ENCODE measurements at places on chromosomes 2 and 18. TPM values are rescaled to one million over a fixed set of nuclear protein-coding genes. Genes with fewer than 3 reads are reported as not detected.

Gene DSEL
- 0.03 TPM for total RNA-seq

Gene RBBP8
- 95.1 TPM for total RNA-seq

Gene CARF
- 3.6 TPM for total RNA-seq

Gene PAX3
- not detected for total RNA-seq

Gene GULP1
- not detected for total RNA-seq

Gene TMEFF2
- total RNA-seq: not detected

Gene PLCD4
- 0.62 TPM for total RNA-seq

DNA sequence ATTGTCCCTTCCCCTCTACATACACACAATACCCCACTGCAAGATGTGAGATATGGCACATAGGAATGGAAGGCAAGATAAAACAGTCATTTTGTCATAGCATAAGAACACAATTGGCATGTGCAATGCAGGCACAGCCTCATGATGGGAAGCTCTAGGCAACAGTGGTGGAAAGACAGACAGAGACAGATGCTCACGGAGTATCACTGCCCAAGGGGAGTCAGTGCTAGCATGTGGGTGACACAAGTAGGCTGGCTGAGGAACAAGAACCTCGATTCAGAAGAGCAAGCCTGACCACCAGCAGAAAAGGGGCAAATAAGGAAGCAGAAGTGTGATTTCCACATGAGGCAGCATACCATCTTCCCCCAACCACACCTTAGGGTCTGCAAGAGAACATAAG, 323.6 kb downstream of the PAX3 start:
- H3K27me3 ChIP-seq: no peaks in the 10 kb centered on the region
- no peak overlapping the region for H3K4me3 ChIP-seq
- DNase-seq: no peak
- H3K36me3 ChIP-seq: no peaks in the 10 kb centered on the region

GRCh38 chr2:217418544-217418943, 558.7 kb upstream of the TNP1 start:
- no peaks in the 10 kb centered on the region for H3K36me3 ChIP-seq
- no peak overlapping the region for H3K27ac ChIP-seq
- H3K4me1 ChIP-seq: no peaks in the 10 kb centered on the region
- no peak for DNase-seq
- no peaks in the 10 kb centered on the region for H3K27me3 ChIP-seq

GRCh38 chr18:4510711-4511110, 55.6 kb upstream of the DLGAP1 start:
- H3K36me3 ChIP-seq: no peaks in the 10 kb centered on the region
- no peak for DNase-seq
- H3K4me1 ChIP-seq: no peaks in the 10 kb centered on the region
- H3K27me3 ChIP-seq: no peaks in the 10 kb centered on the region
- no peak overlapping the region for H3K4me3 ChIP-seq

DNA sequence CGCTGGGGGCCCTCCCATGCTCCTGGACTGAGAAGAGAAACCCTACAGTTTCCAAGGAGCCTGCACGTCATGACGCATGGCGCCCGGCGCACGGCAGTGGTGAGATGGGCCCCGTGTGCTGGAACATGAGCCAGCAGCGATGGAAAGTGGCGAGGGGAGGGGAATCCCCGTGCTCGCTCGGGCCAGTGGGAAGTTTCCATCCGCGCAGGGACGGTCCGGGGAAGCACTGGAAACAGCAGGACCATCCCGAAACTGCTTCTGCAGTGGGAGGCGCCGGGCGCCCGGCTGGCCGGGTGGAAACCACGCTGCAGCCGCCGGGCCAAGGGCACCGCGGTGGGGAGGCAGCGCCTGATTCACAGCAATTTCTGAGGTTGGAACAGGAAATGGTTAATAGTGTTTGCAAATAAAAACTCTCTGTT, 4.9 kb upstream of the PDCD1 start:
- peaks cover 67% of the 10 kb centered on the region for H3K4me1 ChIP-seq
- H3K27ac ChIP-seq: peak overlapping the region; percentile 90
- H3K4me3 ChIP-seq: peak overlapping the region; percentile 50
- peaks cover 8% of the 10 kb centered on the region for H3K36me3 ChIP-seq
- H3K27me3 ChIP-seq: peaks cover 11% of the 10 kb centered on the region

DNA sequence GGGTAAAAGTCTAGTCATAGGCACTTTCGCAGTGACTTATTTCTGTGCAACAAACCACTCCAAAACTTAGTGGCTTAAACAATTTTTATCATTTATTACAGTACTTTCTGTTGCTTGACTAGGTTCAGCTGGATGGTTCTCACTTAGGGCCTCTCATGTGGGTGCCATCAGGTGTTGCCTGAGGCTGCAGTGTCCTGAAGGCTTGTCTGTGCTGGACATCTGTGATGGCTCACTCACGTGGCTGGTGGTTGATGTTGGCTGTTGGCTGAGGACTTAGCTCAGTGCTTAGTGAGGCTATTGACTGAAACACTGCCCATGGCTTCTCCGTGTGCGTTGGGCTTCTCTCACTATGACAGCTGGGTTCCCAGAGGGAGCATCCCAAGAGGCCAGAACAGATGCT, 81.4 kb upstream of the GCFC2 start:
- H3K4me3 ChIP-seq: no peak overlapping the region
- H3K4me1 ChIP-seq: no peaks in the 10 kb centered on the region
- no peak overlapping the region for H3K27ac ChIP-seq
- peaks cover 4% of the 10 kb centered on the region for H3K27me3 ChIP-seq
- no peaks in the 10 kb centered on the region for H3K36me3 ChIP-seq

- DNase-seq: no peak
- no peaks in the 10 kb centered on the region for H3K4me1 ChIP-seq
- no peaks in the 10 kb centered on the region for H3K36me3 ChIP-seq
- no peak overlapping the region for H3K27ac ChIP-seq
- H3K4me3 ChIP-seq: no peak overlapping the region
These were observed 80.1 kb upstream of the MAP3K20 start for GRCh38 chr2:172995323-172996244.

DNA sequence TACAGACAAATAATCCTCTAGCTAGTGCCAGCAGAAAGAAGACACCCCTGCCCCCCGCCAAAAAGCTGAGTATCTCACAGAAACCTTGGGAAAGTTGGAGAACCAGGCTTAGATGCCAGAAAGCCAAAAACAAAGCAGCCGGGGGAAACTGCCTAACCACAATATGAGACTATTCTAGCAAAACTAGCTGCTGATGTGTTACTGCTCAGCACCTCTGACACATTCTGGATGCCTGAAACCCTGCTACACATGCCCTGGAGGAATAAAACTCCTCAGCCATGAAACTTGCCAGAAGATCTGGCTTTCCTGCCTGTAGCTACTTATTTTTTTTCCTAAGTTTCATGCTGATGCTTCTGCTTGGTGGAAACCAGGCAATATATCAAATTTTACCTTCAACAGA, 122.7 kb upstream of the GCFC2 start:
- H3K36me3 ChIP-seq: no peaks in the 10 kb centered on the region
- no peaks in the 10 kb centered on the region for H3K27me3 ChIP-seq
- no peak overlapping the region for H3K27ac ChIP-seq
- no peak overlapping the region for H3K4me3 ChIP-seq
- no peaks in the 10 kb centered on the region for H3K4me1 ChIP-seq
- DNase-seq: no peak

- H3K27ac ChIP-seq: no peak overlapping the region
- no peak for DNase-seq
- H3K4me3 ChIP-seq: no peak overlapping the region
- no peaks in the 10 kb centered on the region for H3K27me3 ChIP-seq
- H3K36me3 ChIP-seq: peaks cover 7% of the 10 kb centered on the region
These were observed 3.4 kb upstream of the ZNF892 start for GRCh38 chr2:95203911-95204310.

DNA sequence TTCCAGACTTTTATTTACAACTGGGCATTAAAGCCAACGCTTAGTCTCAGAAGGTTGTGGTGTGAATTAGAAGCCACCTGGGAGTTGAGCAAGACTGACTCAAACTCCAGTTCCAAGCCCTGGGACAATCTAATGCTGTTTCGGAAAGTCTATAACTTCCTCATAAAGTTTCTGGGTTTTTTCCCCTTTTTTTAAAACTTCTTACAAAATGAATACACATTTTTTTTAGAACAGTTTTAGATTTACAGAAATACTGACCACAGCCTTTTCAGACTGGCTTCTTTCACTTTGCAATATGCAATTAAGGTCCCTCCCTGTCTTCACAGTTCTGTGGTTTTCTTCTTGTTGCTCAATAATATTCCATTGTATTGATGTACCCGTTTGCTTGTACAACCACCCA, 115.9 kb upstream of the TWIST2 start:
- no peak overlapping the region for H3K4me3 ChIP-seq

DNA sequence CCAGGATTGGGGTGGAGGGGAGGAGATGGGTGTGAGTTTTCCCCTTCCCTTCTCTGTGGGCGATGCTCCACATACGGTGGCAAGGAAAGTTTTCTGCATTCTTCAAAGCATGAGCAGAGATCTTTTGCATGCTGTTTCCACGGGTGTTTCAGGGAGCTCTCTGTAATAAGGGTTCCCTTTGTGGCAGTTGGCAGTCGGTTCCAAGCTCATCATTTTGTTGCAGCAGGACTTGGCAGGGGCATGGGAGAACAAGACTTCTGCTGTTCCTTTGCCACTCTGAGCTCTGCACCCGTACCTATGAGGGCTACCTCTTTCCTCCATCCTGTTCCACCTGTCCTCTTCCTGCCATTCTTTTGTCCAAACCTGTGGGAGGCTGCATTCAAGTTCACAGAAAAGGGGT, 71.3 kb upstream of the SPRED2 start:
- no peaks in the 10 kb centered on the region for H3K36me3 ChIP-seq
- DNase-seq: no peak
- no peak overlapping the region for H3K27ac ChIP-seq
- no peak overlapping the region for H3K4me3 ChIP-seq
- no peaks in the 10 kb centered on the region for H3K4me1 ChIP-seq

DNA sequence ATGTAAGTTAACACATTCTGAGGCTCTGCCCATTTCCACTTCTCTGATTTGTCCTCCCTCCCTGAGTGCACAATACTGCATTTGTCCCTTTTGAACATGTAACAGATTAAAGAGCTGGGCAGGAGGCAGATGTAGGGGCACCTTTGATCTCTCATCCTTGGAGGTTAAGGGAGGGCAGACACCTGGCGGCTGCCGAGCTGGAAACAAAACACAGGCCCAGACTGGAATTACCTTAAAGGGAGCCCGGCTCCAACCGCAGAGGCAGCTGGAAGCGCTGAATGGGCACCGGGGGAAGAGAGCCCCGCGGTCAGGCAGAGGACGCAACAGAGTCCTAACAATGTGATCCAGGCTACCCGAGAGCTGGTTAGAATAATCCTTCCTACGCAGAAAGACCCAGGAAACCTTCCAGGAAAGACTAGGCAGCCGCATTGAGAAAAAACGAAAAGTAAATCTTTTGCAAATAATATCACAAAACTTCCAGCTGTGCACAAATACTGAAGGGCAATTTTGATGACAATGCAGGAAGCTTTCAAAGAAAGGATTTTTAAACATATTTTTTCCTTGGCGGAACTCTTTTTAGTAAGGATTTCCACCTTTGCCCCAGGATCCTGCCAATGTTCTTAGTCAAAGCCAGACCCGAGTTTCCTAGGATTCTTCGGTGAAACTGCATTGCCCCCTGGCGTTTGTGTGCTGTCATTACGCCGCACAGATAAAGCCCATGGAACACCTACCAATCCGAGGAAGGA, 216.0 kb downstream of the TGIF1 start:
- H3K4me1 ChIP-seq: peaks cover 42% of the 10 kb centered on the region
- peak; percentile 59 for DNase-seq
- peaks cover 5% of the 10 kb centered on the region for H3K27me3 ChIP-seq
- peak overlapping the region; percentile 57 for H3K4me3 ChIP-seq
- no peak overlapping the region for H3K27ac ChIP-seq

GRCh38 chr2:34567128-34567527, 968.0 kb upstream of the FAM98A start:
- H3K4me3 ChIP-seq: no peak overlapping the region
- no peaks in the 10 kb centered on the region for H3K36me3 ChIP-seq
- H3K27me3 ChIP-seq: no peaks in the 10 kb centered on the region
- no peak for DNase-seq
- no peak overlapping the region for H3K27ac ChIP-seq

- DNase-seq: no peak
These were observed 198.9 kb downstream of the CDCA7 start for GRCh38 chr2:173553593-173553992.

DNA sequence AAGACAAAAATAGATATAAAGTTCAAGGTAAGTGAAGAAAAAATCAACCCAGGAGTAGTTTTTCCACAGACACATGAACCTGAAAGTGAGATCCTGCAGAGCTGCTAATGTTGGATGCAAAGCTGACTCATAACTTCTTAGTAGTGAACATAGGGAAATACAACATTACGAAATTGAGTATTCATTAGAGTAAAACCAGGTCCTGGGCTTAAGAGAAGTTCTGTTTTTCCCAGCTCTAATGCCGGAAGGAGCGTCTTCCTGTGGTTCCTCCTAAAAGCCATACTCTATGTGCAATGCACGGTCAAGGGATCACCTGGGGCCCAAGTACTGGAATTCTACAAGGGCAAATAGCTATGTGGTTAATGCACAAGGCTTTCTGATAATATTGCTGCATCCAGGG, 141.7 kb downstream of the RBMS1 start:
- no peak for DNase-seq
- H3K4me3 ChIP-seq: no peak overlapping the region
- H3K27ac ChIP-seq: no peak overlapping the region
- H3K36me3 ChIP-seq: peaks cover 10% of the 10 kb centered on the region
- peaks cover 1% of the 10 kb centered on the region for H3K27me3 ChIP-seq
- peaks cover 26% of the 10 kb centered on the region for H3K4me1 ChIP-seq

- H3K4me3 ChIP-seq: no peak overlapping the region
- no peaks in the 10 kb centered on the region for H3K27me3 ChIP-seq
- H3K27ac ChIP-seq: no peak overlapping the region
- no peaks in the 10 kb centered on the region for H3K4me1 ChIP-seq
- H3K36me3 ChIP-seq: no peaks in the 10 kb centered on the region
These were observed 596.0 kb downstream of the LRP1B start for GRCh38 chr2:141534666-141535362.

- peaks cover 34% of the 10 kb centered on the region for H3K36me3 ChIP-seq
- H3K27ac ChIP-seq: peak overlapping the region; percentile 88
- peaks cover 84% of the 10 kb centered on the region for H3K4me1 ChIP-seq
- H3K4me3 ChIP-seq: peak overlapping the region; percentile 83
- peak; percentile 67 for DNase-seq
These were observed 412 bp upstream of the NCK2 start for GRCh38 chr2:105744091-105744908.

GRCh38 chr2:127029350-127030051, 77.5 kb downstream of the BIN1 start:
- H3K27me3 ChIP-seq: peaks cover 33% of the 10 kb centered on the region
- no peak overlapping the region for H3K4me3 ChIP-seq
- peaks cover 15% of the 10 kb centered on the region for H3K4me1 ChIP-seq
- no peak for DNase-seq

DNA sequence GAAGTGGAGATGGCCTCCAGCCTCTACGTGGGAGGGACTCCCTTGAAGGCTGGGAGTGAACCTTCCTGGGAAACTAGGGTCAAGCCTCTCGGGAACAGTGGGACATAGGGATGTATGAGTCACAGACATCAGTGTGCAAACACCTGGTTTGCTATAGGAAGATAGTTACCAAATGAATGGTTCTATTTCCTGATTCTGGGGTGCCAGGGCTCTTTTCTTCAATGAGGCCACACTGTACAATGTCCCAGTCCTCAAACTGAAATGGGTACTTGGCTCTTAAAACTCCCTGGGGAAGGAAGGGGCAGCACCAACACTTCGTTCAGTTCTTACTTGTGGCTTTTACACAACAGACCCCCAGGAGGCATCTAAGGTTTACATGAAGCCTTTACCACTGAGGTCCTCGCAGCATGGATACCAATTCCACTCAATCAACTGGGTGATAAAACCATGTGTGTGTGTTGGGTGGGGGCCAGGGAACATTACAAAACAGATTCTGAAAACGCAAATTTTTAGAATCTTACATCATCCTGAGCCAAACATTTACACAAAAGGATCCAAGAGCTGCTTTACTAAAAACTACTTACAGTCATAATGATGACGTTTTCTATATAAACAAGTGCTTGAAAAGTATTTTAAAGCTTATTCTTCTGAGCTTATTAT, 10.4 kb downstream of the ERFE start:
- peaks cover 7% of the 10 kb centered on the region for H3K27me3 ChIP-seq
- H3K27ac ChIP-seq: no peak overlapping the region
- DNase-seq: no peak
- H3K36me3 ChIP-seq: peaks cover 27% of the 10 kb centered on the region

Measured in activated T-helper 1 cell treated with anti-CD3 and anti-CD28 coated beads, Interleukin-12 subunit alpha, Interleukin-12 subunit beta, Interleukin-2, Interleukin-4 antibody, amounts not matched to agents 30 ng/mL and 10 ng/mL and 1 ng/mL, durations not matched to agents 14 hours and 24 hours and 36 hours (primary cell).